ENCODE measurements at places on chromosomes 7 and 10.
A peak's percentile ranks its signal among the peaks of the same experiment; 100 is the strongest.

GRCh38 chr10:10293481-10293951, 724.2 kb upstream of the CELF2 start:
- DNase-seq: peak; percentile 28

- no peak for DNase-seq
Observed at GRCh38 chr10:35212856-35213255, 86.2 kb downstream of the CREM start.

- DNase-seq: no peak
Observed at GRCh38 chr7:1297017-1297960, 64.6 kb downstream of the UNCX start.

- DNase-seq: no peak
Observed at GRCh38 chr7:88311675-88312036, 5.0 kb upstream of the STEAP4 start.

GRCh38 chr10:122368502-122369254, 5.8 kb upstream of the PLEKHA1 start:
- DNase-seq: no peak

- peak; percentile 38 for DNase-seq
Observed at GRCh38 chr10:23106331-23107072, 11.1 kb downstream of the MSRB2 start.

DNA sequence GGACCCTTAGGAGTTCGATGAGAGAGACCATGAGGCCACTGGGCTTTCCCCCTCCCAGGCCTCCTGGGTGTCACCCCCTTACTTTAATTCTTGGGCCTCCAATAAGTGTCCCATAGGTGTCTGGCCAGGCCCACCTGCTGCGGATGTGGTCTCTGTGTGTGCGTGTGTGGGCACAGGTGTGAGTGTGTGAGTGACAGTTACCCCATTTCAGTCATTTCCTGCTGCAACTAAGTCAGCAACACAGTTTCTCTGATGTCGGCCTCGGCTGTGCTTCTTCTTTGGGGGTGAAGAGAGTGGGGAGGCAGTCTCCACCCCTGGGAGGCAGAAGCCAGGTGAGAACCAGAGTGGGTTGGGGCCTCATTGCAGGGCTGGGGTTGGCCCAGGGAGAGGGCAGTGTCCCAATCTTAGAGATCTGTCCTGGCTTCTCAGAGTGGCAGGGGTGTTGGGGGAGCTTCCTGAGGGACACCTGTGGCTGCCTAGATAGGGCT, 1.5 kb downstream of the PVRIG start:
- DNase-seq: no peak

GRCh38 chr10:11595395-11595692, 16.1 kb downstream of the USP6NL start:
- DNase-seq: no peak

DNA sequence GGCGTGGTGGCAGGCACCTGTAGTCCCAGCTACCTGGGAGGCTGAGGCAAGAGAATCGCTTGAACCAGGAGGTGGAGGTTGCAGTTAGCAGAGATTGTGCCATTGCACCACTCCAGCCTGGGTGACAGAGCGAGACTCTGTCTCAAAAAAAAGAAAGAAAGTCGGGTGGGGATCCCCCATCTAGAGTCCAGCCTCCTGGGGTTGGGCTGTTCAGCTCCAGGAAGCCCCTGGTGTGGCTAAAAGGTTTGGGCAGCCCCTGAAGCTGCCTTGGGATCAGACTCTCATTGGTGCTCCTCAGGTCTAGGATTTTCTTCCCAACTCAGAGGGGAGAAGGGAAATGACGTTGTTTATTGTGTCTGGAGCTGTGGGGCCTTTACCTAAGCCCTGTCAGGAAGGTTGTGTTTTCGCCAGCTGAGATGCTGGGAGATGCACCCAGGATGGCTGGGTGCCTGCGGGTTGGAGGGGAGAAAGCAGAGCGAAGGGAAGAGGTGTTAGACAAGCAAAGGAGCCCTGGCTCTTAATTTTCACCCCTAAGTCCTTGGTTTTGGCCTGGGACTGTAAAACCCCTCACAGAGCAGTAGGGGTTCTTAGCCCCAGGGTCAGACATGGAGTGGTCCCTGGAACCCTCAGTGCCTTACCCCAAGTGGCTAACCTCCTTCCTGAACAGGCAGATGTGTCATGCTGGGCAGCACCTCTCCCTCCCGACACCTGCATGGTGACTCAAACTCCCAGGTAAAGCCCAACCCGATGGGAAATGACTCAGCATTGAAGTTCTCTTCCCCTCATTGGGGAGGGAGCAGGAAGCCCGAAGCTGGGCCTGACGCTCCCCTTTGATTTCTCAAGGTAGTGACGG, 21.1 kb downstream of the PLAU start:
- DNase-seq: peak; percentile 38

GRCh38 chr10:500876-501275, 188.6 kb downstream of the DIP2C start:
- no peak for DNase-seq

DNA sequence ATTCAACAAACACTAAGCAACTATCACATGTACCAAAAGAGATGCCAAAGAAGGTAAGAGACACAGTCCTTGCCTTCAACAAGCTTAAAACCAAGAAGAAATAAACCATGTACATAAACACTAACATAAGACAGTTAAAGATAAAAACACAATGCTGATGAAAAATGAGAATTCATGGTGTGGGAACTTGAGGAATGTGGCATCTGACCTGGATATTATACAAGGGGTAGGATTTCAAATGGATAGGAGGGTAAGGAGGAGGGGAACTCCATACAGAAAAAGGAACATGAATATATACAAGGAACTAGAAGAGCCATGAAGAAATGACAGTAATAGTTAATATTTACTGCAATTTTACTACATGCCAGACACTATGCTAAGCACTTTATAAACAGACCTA, 11.0 kb downstream of the HIBADH start:
- no peak for DNase-seq

DNA sequence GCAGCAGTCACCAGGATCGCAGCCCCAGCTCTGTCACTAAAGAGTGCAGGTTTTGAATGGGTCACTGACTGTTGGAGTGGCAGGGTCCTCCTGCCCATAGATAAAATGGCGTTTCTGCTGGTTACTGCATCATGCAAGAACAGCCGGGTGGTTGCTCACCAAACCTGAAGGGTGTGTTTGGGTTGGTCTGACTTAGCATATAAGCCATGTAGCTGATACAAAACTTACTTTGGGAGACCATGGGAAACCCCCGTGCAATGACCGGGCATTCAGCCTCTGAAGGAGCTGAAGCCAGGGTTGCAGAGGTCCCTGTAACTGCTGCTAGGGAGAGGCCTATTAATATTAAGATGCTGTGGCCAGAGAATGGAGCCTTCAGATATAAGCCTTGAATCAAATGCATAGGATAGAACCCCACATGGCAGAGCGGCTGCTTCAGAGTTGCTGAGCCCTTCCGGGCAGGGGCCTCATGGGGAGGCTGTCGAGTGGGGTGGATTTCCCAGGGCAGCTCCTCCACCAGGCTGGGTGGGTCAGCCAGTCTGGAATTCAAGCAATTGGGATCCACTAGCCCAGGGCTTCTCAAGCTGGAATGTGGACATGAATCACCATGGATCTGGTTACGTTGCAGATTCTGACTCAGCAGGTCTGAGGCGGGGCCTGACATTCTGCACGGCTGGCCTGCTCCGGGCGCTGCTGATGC, 70.9 kb upstream of the CTBP2 start:
- DNase-seq: peak; percentile 33

- DNase-seq: no peak
Observed at GRCh38 chr10:70679498-70679897, 7.2 kb downstream of the ADAMTS14 start.

GRCh38 chr7:2708041-2708440, 20.0 kb downstream of the AMZ1 start:
- no peak for DNase-seq

DNA sequence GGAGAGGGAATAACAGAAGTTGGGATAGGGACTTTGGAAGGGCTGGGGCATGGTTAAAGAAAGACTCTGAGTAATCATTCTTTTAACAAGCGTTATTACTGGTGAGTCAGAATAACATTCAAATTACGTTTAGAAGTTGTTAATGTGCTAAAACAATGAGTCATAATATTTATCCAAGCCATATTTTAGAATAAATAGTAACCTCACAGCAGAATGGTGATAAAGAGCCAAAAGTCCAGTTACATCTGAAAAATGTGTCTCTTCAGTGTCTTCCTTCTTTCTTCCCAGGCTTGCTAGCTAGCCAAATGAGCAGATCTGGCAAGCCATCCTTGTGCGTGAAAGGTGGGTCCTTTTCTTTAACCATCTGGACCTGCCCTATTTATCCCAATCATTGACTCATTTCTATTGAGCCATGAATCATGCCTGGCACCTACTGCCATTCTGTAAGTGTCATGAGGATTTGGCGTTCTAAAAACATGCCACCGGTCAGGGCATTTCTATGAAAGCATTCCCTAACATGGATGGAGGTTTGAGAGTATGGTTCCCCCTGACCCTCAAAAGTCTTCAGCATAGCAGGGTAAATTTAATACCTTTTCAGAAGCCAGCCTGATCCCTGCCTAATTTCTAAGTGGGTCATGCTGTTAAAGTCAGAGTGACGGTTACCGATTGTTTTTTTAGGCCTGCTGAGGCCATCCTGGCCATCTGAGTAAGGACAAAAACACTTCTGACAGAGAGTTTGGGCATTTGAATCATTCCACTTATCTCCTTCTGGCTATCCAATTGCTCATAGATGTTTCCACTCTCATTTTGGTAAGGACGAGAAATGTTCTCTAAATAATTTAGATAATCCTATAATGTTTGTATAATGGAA, 26.9 kb downstream of the MYPN start:
- DNase-seq: no peak

DNA sequence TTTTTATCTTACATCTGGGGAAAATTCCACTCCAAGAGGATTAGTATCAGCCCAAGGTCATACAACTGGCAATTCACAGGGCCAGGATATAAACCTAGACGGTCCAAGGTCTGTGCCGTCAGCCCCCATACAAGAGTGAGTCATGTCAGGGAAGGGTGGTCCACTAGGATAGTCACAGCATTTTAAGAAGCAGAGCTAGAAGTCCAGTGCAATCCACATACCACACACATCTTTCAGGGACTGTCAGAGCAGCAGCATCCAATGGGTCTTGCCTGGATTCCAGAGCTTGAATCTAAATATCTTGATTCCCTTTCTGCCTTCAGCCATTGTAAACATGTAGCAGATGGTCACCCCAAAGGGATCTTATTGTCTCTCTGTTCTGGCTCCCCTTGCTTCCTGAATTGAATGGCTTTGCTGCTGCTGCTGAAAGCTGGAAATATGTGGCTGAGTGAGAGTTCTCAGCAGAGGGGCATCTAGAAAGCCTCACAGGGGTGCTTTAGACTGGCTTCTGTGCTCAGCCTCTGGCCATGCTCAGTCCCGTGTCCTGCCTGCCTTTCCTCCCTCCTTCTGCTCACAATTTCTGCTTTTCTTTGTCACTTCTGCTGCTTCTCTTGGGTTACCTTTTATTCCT, 9.9 kb upstream of the OR6V1 start:
- DNase-seq: no peak

GRCh38 chr7:142100634-142101033, 10.9 kb upstream of the MGAM2 start:
- no peak for DNase-seq

DNA sequence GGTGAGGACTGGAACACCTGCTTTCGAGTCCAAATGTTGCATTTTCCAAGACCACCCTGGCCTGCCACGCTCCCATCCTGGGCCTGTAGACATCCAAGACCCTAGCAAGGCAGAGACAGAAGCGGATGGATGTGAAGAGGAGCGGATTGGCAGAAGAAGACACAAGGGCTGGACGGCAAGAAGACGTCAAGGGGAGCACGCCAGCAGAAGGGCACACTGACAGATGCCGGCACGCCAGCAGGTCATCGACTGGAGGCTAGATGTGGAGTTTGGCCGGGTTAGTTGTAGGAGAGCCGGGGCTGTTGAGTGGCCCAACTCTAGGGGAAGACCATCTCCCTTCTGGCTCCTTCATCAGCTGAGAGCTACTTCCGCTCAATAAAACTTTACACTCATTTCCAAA, 251.6 kb downstream of the ZWINT start:
- DNase-seq: no peak

GRCh38 chr7:137989094-137989493, 12.8 kb downstream of the CREB3L2 start:
- DNase-seq: no peak

DNA sequence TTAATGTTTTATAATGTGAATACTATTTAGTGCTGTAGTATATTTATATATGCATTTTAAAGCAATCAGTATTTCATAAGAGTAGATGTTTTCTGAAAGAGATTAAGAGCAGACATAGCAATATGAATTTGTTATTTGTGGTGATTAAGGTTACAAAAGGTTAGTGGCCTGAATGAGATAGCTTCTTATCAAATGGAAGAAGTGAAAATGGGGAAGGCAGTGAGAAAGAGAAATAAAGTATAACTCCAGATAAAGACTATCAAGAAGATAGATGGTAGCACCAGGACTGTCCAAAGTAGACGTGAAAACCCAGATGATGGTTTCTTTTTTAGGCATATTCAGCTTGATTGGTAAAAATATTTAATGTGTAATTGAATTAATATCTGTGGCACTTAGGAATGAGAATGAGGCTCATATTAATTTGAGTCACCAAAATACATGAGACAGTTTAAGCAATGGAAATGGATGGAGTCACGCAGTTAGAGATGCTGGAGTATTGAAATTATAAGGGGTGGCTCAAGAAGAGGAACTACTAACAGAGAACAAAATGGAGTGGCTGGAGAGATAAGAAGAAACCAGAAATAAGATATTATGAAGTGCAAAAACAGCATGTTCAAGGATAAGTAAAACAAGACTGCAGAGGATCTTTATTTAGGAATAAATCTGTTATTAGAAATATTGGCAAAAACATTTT, 288.0 kb upstream of the SEMA3C start:
- DNase-seq: no peak

- DNase-seq: no peak
Observed at GRCh38 chr7:24241206-24241605, 42.8 kb upstream of the NPY start.

- DNase-seq: no peak
Observed at GRCh38 chr7:151239837-151240459, 7.7 kb downstream of the CHPF2 start.

DNA sequence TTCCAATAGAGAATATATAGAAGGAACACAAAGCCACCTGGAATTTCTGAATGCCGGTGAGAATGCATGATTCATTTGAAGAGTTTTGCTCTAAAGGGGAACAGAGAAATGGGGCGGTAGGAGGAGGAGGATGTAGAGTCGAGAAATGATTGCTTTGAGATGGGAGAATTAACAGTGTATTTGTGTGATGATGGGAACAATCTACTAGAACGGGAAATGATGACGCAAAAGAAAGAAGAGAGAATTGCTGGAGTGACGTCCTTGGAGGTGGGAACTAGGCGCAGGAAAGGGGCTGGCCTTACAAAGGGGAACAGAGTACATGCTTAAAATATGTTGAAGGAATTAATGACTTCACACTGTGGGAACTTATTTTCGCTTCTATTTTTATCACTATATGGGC, 188.1 kb downstream of the SDHAF3 start:
- DNase-seq: no peak

DNA sequence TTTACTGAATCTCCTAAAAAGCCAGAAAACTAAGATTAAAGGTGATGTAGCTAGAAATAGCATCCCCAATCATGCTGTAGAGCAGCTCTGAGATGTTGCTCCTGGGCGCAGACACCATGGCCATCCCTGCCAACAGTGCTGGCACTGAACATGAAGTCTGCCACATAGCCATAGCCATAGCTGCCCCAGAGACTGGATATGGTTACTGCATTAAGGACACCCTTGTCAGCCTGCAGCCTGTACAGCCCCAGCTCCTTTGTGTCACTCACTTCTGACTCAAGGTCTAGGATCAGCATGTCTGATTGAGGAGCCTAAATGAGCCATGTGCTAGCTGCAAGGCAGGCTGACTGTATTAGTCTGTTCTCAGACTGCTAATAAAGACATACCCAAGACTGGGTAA, 284.6 kb downstream of the RPS24 start:
- no peak for DNase-seq

All from WTC11 (cell line).